CD4-positive, alpha-beta T cell treated with Interleukin-2 at 100 ng/mL for 4 hours (primary cell): ENCODE measurements at places on chromosomes 16 and 17.
A peak's percentile ranks its signal among the peaks of the same experiment; 100 is the strongest.

- DNase-seq: no peak
These were observed 20.4 kb upstream of the SMURF2 start for GRCh38 chr17:64682261-64683181.

- DNase-seq: peak; percentile 80
These were observed 1.4 kb upstream of the SLC22A31 start for GRCh38 chr16:89201439-89202377.

DNA sequence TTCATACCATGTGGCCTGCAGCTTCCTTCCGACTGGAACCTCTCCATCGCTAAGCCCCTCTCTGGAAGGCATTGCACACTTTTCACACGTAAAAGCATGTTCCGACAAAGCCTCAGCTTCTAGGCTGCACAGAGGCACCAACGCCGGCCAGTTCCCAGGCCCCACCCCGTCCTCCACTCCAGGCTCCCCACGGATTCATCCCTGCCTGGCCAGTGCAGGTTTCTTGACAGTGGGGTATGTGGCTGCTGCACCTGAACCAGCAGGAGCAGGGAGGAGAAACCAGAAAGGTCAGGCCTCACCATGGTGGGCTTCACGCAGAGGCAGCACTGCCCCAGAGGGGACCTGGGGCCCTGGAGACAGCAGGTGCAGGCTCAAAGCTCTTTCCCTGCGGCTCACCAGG is 14.2 kb downstream of the TIMM22 start:
- DNase-seq: no peak

DNA sequence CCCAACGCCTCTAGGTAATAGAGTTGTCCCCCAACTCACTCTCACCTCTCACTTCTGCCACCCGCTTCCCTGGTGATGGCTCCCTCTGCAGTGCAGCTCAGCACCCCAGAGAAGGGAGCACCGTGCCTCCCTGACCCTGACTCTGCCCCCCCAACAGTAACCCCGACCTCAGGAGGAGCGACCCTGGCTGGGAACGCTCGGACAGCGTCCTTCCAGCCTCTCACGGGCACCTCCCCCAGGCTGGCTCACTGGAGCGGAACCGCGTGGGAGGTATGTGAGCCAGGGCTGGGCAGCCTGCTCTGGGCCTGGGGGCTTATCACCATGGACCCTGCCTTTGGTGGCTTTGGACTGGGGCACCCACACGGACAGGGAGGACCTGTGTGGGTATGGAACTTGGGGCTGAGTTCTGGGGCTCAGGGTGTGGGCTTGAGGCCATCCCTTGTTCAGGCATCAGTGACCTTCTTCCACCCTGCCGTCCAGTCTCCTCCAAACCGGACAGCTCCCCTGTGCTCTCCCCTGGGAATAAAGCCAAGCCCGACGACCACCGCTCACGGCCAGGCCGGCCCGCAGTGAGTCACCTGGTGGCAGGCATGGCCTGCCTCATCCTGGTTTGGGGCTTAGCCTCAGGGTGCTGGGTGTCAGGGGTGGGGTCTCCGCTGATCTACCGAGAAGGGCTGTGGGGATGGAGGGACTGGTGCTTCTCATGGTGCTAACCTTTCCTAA is 6.7 kb upstream of the C17orf107 start:
- DNase-seq: no peak

GRCh38 chr17:67615736-67616135 is 102.0 kb upstream of the NOL11 start:
- no peak for DNase-seq

GRCh38 chr16:64808474-64808873 is 313.4 kb downstream of the CDH11 start:
- DNase-seq: no peak

DNA sequence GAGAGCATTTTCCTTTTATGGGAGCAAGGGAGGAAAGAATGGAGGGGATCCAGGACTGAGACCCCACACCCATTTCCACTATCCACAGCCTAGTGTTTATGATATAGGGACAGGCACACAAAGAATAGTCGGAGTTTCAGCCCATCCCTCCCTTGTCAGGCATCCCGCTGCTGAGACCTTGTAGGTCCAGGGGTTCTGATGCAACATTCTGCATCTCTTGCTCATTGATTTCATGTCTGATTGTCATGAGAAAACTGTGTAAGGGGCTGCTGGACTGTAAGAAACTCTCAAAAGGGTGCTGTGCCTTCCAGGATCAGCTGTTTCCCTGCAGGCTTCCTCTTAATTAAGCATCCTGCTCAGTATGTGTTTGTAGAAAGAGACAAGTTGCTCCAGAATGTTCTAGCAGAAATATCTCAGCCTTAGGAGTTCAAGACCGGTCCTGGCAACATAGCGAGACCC is 5.3 kb upstream of the POLR3E start:
- DNase-seq: no peak

DNA sequence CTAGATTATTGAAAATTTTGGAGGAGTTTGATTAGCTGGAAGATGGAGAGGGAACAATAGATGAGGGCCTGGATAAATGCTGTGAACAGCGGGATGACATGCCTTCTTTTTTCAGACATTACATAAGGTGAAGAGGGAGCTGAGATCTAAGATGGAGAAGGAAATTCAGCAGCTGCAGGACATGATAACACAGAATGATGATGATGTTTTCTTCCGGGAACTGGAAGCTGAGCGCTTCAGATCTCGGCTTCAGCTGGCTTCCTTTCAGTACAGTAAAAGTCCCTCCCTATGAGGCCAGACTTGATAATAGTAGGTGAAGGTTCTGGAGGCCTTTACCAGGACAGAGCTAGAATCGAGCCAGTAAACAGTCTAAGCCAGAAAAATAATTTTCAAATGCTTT is 30.7 kb downstream of the CEP95 start:
- no peak for DNase-seq

GRCh38 chr16:22813223-22813947 is 577 bp upstream of the HS3ST2 start:
- no peak for DNase-seq

GRCh38 chr16:4494746-4495490 is 18.7 kb downstream of the HMOX2 start:
- no peak for DNase-seq

DNA sequence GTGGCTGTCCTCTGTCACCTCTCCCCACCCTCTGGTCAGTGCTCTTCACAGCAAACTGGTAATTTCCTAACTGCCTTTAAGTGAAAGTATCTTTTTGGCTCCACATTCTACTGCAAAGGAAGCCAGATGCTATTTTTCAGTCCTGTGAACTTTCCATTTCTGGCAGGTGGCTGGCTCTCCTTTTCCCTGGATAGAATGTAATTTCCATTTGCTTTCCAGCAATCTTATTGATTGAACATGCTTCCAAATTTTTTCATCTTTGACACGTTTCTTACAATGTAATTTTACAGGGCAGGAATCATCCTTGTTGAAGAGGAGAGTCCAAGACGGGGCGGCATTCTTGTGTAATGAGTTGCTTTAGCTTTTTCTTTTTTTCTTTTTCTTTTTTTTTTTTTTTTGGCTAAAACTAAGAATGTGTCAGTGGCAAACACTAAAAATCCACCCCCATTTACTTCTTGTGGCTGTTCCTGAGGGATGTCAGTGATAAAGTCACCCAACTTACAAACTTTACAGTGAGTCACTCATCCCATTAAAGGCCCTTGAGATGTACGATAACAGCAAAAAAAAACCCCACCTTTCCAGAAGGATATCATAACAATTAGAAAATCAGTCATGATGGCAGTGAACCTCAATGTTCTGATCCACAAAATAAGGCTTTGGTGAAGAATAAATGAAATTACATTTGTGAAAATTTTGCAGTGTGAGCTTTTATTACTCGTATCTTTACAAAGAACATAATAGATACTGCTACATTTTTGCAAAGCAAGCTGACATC is 29.4 kb upstream of the PRKCA start:
- DNase-seq: no peak

- no peak for DNase-seq
These were observed 1.5 kb downstream of the CACNA1H start for GRCh38 chr16:1154291-1154886.
